Endothelial cell (in vitro differentiated cells): ENCODE measurements at places on chromosomes 4 and X. TPM values are rescaled to one million over a fixed set of nuclear protein-coding genes. Genes with fewer than 3 reads are reported as not detected.

DNA sequence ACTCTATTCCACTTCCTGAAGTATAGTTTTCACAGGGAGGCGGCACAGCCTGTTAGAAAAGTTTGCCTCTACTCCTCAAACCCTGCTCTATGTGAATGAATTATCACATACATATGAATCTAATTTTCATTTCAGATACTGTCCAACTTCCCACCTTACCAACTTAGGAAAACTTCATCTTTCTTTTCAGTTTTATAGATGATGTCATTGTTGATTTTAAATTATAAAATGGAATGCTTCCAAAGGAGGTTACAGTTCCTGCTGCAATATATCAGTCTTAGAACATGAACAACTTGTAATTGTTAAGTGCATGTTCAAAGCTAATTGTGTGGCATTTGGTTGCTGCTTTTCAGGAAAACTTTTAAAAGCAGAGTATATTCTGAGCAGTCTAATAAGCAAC lies 92.4 kb downstream of the NEUROG2 start:
- no peaks in the 10 kb centered on the region for H3K36me3 ChIP-seq
- peaks cover 5% of the 10 kb centered on the region for H3K4me1 ChIP-seq
- no peak overlapping the region for H3K4me3 ChIP-seq
- H3K27me3 ChIP-seq, result no peaks in the 10 kb centered on the region

- H3K27me3 ChIP-seq, result peaks cover 3% of the 10 kb centered on the region
- DNase-seq, result no peak
- H3K4me1 ChIP-seq, result peaks cover 3% of the 10 kb centered on the region
- H3K4me3 ChIP-seq, result no peak overlapping the region
- no peaks in the 10 kb centered on the region for H3K36me3 ChIP-seq
Observed at GRCh38 chr4:145957302-145957701, 18.7 kb upstream of the ZNF827 start.

DNA sequence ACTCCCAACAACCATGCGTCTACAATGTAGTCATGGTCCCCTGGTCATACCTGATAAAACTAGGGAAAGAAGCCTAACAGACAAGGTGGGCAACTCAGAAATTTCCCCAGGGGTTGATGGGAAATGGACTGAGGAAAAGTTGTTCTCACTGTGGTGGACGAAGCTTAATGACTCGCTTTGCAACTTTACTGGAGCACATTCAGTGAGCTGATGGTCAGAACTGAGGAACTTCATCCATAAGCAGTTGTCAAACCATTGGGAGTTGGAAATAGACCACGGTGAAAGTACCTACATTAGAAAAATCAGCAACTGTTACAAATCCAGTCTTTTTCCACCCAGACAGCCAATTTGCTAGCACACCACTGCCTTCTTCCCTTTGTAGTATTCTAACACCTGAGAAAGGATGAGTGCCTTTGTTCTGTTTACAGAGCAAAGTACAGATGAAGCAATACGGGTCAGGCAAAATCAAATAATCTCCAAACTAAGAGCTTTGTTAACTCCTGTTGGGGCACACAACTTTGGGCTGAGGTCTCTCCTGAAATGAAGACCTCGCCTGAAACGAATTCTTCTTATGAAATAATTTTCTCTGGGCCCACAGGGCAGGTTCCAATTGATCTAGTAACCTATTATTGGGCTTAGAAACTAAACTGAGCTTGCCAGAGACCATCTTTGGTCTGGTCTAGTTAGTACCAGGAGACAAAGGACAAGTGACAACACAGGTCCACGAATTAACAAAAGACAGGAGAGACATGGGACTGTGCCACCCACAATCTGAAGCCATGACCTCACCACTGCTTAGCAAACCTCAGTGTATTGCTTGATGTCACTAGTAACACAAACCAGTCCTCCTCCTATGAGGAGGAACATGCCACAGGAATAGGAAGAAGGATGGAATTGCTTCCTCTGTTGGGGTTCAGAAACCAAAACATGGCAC lies 58.9 kb upstream of the NFKB1 start:
- no peak for DNase-seq
- no peaks in the 10 kb centered on the region for H3K27me3 ChIP-seq
- H3K27ac ChIP-seq, result no peak overlapping the region
- H3K4me1 ChIP-seq, result peaks cover 28% of the 10 kb centered on the region

GRCh38 chr4:121863799-121864198 lies 6.5 kb downstream of the BBS7 start:
- H3K27ac ChIP-seq, result no peak overlapping the region
- no peak overlapping the region for H3K4me3 ChIP-seq

DNA sequence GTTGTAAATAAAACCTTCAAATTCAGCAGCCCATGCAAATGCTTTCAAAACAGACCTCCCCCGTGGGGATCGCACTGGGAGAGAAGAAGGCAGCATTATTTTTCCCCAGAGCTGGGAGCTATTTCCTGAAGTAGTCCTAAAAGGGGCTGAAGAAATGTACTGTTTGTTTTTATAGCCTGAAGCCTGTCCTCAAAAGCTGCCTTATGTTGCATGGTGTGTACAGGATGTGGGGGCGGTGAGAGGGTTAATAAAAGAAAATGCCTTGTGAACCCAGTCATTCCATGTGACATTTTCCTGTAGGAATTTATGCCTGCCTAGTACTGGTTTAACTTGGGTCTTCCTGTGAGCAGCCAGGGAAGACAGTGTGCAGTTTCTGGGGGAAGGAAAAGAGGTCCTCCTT lies 144.1 kb downstream of the SOWAHB start:
- no peak for DNase-seq
- peaks cover 3% of the 10 kb centered on the region for H3K27me3 ChIP-seq
- H3K4me3 ChIP-seq, result no peak overlapping the region
- no peaks in the 10 kb centered on the region for H3K36me3 ChIP-seq
- peaks cover 18% of the 10 kb centered on the region for H3K4me1 ChIP-seq

DNA sequence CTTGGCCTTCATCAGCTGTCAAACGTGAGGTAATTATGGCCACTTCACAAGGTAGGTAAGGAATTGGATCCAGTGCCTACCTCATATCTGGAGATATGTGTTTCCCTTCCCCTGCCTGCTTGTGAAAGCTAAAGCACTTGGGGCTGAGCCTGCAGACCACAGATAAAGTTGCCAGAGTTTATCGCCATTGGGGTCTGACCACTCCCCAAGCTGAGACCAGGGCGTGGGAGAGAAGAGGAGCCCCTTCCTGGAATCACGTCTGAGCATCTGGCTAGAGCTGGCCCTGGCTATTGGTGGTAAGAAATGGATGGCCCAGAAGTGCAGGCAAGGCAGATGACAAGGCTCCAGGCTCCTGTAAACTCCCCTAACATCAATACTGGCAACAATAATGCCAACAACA lies 2.7 kb downstream of the ALAS2 start:
- H3K27ac ChIP-seq, result no peak overlapping the region
- H3K36me3 ChIP-seq, result no peaks in the 10 kb centered on the region
- no peak for DNase-seq
- H3K4me1 ChIP-seq, result no peaks in the 10 kb centered on the region
- peaks cover 2% of the 10 kb centered on the region for H3K27me3 ChIP-seq
- H3K4me3 ChIP-seq, result no peak overlapping the region

DNA sequence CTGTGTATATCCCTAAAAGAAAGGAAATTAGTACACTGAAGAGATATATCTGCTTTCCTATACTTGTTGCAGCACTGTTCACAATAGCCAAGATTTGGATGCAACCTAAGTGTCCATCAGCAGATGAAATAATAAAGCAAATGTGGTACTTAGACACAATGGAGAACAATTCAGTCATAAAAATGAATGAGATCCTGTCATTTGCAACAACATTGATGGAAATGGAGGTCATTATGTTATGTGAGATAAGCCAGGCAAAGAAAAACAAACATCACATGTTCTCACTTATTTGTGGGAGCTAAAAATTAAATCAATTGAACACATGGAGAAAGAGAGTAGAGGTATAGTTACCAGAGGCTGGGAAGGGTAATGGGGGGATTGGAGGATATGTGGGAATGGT lies 611.9 kb downstream of the STPG2 start:
- no peaks in the 10 kb centered on the region for H3K36me3 ChIP-seq
- DNase-seq, result no peak
- H3K4me1 ChIP-seq, result no peaks in the 10 kb centered on the region
- H3K27me3 ChIP-seq, result no peaks in the 10 kb centered on the region

Gene KIAA1210
- total RNA-seq, result not detected

Gene ATP1B4
- total RNA-seq, result not detected

GRCh38 chr4:55343887-55344286 lies 2.2 kb upstream of the SRD5A3 start:
- no peaks in the 10 kb centered on the region for H3K36me3 ChIP-seq
- H3K4me3 ChIP-seq, result no peak overlapping the region
- peaks cover 51% of the 10 kb centered on the region for H3K4me1 ChIP-seq

Gene ADRA2C
- 3.2 TPM for total RNA-seq

GRCh38 chr4:38683276-38683675 lies 19.3 kb downstream of the KLF3 start:
- H3K27ac ChIP-seq, result no peak overlapping the region
- H3K27me3 ChIP-seq, result no peaks in the 10 kb centered on the region
- H3K4me3 ChIP-seq, result no peak overlapping the region
- DNase-seq, result no peak

DNA sequence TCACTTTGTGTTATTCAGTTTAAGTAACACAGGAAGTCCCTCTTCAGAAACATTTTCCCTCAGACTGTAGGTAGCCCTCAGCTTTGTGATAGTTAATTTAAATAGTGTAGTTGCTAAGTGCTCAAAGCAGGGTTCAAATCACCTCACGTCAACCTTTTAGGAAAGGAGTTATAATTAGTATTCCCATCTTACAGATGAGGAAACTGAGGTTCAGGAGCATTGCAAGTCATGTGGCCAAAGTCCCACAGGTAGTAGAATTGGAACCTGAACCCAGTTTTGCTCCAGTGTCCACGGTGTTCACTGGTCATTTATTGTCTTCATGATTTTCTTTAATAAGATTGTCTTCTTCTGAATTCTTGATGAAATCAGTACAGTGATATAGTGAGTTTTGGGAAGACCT lies 4.3 kb upstream of the DCHS2 start:
- no peak for DNase-seq
- H3K4me1 ChIP-seq, result peaks cover 9% of the 10 kb centered on the region

GRCh38 chr4:1002131-1002630 lies 9.0 kb upstream of the SLC26A1 start:
- H3K27ac ChIP-seq, result no peak overlapping the region
- H3K27me3 ChIP-seq, result peaks cover 32% of the 10 kb centered on the region

Gene HNRNPH2
- 53.2 TPM for total RNA-seq

- H3K36me3 ChIP-seq, result no peaks in the 10 kb centered on the region
- no peak overlapping the region for H3K4me3 ChIP-seq
- H3K27ac ChIP-seq, result no peak overlapping the region
- DNase-seq, result no peak
- peaks cover 1% of the 10 kb centered on the region for H3K27me3 ChIP-seq
Observed at GRCh38 chr4:80134936-80135701, 62.1 kb upstream of the ANTXR2 start.

- no peak overlapping the region for H3K27ac ChIP-seq
- no peaks in the 10 kb centered on the region for H3K27me3 ChIP-seq
- H3K4me3 ChIP-seq, result no peak overlapping the region
- no peaks in the 10 kb centered on the region for H3K4me1 ChIP-seq
- no peak for DNase-seq
Observed at GRCh38 chr4:13821522-13821921, 194.0 kb upstream of the BOD1L1 start.

Gene TEC
- total RNA-seq, result 1.9 TPM

DNA sequence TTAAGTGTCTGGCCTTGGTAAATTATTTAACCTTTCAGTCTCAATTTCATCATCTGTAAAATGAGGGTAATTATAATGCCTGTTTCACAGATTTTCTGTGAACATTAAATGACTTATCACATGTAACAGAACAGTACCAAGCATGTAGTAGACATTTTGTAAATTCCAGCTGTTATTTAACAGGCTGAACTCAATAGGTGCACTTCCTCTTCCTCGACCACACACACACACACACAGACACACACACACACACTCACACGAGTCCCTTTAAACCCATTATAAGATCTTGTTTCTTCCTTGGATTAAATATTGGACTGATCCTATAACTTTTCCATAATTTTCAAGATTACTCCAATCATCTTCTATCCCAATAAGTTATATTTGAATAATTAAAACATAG lies 53.4 kb upstream of the COL25A1 start:
- H3K4me3 ChIP-seq, result no peak overlapping the region
- no peak for DNase-seq
- no peaks in the 10 kb centered on the region for H3K36me3 ChIP-seq
- H3K27me3 ChIP-seq, result no peaks in the 10 kb centered on the region

DNA sequence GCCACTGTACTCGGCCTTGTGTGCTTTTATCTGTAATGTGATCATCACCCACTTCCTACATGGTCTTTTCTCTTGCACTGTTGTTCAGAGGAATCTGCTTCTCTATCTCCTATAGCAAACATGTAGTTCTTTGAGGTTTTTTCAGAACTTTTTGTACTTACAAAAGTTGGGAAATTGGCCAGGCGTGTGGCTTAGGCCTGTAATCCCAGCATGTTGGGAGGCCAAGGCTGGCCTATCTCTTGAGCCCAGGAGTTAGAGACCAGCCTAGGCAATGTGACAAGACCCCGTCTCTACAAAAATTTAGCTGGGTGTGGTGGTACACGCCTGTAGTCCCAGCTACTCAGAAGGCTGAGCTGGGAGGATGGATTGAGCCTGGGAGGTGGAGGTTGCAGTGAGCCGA lies 30.4 kb downstream of the TAF1 start:
- H3K27ac ChIP-seq, result no peak overlapping the region
- no peak for DNase-seq
- no peak overlapping the region for H3K4me3 ChIP-seq
- H3K27me3 ChIP-seq, result peaks cover 3% of the 10 kb centered on the region
- no peaks in the 10 kb centered on the region for H3K4me1 ChIP-seq

DNA sequence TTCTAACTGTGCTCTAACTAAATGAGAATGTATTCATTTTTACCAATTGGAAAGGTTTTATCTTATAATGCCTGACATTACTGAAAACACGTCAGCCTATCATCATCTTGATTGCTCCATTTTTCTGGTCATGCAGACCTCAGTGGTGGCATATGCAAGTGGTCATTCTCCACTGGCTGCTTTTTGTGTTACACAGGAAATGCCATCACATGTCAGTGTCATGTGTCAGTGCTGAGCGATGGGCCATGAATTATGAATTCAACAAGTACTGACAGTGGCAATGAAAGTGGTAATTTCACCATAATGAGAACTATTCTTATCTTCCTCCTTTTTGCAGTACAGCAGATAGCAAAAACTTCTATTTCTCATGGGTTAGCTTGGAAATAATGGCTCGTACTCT lies 190.5 kb downstream of the PACRGL start:
- H3K27me3 ChIP-seq, result peaks cover 1% of the 10 kb centered on the region
- no peak overlapping the region for H3K27ac ChIP-seq
- DNase-seq, result no peak

DNA sequence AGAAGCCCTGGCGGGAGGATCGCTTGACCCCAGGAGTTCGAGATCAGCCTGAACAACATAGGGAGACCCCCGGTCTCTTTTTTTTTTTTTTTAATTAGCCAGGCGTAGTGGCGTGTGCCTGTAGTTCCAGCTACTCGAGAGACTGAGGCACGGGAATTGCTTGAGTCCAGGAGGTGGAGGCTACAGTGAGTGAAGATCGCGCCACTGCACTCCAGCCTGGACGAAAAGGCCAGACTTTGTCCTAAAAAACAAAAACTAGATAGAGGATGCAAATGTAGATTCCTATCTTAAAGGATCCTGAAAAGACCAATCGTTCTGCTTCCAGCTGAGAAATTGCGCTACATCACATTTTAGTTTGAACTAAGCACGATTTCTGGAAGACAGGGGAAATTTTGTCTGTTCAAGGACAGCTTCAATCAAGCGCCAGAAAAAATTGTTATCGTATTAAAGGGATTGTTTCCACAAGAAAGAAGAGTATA lies 627 bp upstream of the HSD17B11 start:
- no peaks in the 10 kb centered on the region for H3K36me3 ChIP-seq
- no peak for DNase-seq
- H3K4me1 ChIP-seq, result peaks cover 19% of the 10 kb centered on the region
- peak overlapping the region; percentile 95 for H3K27ac ChIP-seq
